ENCODE measurements at places on chromosomes 13 and 19.

- DNase-seq = no peak
Observed at GRCh38 chr19:34838753-34839431, 65.9 kb upstream of the ZNF599 start.

GRCh38 chr19:46471811-46472543 is 614 bp upstream of the PNMA8A start:
- DNase-seq = no peak

GRCh38 chr19:8905342-8905741 is 73.2 kb downstream of the MBD3L1 start:
- DNase-seq = no peak

- no peak for DNase-seq
Observed at GRCh38 chr19:50437862-50438449, 5.3 kb downstream of the MYBPC2 start.

DNA sequence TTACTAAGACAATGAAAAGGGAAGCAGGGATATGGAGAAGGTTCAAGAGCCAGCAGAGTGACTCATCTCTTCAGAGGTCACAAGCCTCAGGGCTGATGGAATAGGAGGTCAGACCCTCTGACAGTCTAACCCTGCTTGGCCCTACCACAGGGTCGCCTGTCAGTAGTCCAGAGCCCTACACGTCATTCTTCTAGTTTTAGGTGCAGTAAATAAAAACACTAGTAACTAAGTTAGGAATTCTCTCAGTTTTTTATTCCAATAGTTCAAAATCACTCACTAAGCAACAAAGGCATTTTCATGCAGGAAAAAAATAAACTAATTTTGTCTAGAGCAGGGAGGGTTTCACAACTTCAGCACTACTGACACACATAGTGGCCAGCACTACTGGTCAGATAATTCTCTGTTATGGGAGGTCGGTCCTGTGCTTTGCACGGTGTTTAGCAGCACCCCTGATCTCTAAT is 27.2 kb downstream of the FOXO1 start:
- DNase-seq = no peak

DNA sequence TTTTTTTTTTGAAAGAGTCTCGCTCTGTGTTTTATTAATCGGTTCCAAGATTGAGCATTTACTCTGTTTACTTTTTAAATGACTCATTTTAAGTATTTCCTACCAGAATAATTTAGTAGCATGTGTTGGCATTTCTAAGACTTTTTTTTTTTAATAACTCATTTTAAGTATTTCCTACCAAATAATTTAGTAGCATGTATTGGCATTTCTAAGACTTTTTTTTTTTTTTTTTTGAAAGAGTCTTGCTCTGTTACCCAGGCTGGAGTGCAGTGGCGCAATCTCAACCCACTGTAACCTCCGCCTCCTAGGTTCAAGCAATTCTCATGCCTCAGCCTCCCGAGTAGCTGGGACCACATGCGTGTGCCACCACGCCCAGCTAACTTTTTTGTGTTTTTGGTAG is 13.1 kb downstream of the SETDB2 start:
- DNase-seq = no peak

GRCh38 chr13:21420706-21421105 is 38.4 kb downstream of the ZDHHC20 start:
- DNase-seq = no peak

- DNase-seq = no peak
Observed at GRCh38 chr13:98542568-98543377, 34.1 kb downstream of the STK24 start.

- no peak for DNase-seq
Observed at GRCh38 chr13:111341886-111342285, 21.4 kb downstream of the TEX29 start.

DNA sequence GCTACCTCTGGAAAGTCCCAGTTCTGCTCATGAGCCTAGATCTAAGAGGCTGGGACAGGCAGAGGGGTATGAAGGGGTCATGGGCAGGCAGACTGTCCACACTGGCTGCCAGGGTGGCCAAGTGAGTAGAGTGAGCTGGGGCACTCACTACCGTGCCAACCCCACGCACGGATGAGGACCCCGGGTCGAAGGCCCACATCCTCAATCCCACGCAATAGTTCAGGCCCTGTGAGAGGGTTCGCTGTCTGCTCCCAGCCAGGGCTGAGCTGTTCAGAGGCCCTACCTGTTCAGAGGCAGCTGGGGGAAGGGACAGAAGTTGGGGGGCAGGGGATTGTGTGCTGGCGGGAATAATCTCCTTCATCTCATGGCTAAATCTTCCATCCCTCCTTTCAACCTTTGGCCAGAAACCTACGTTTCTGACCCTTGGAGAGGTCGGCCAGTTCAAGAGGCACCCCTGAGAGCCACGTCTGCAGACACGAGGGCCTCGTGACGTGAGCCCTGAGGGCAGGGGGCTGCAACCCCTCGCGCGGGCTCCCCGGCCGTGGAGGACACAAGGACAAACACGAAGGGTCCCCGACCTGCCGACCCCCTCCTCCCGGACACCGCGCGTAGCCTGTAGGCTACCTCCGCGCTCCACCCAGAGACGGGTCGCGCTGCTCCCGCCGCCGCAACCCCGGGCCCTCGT is 1.0 kb upstream of the RPS5 start:
- no peak for DNase-seq

DNA sequence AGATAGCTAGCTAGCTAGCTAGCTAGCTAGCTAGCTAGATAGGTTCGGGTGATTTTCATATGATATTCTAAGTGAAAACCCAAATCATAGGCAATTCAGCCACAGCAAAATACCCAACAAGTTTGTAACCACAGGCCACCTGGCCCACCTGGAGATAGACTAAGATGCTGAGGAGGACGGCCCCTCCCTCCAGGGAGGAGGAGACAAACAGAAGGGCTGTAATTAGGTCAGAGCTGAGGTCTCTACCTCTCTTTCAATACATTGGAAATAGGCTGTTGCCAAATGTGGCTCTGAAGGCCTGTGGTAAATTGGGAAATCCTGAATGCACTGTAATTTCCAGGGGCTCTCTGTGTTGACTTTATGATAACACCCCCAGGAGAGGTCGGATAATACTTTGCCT is 382.2 kb downstream of the FGF9 start:
- DNase-seq = no peak

DNA sequence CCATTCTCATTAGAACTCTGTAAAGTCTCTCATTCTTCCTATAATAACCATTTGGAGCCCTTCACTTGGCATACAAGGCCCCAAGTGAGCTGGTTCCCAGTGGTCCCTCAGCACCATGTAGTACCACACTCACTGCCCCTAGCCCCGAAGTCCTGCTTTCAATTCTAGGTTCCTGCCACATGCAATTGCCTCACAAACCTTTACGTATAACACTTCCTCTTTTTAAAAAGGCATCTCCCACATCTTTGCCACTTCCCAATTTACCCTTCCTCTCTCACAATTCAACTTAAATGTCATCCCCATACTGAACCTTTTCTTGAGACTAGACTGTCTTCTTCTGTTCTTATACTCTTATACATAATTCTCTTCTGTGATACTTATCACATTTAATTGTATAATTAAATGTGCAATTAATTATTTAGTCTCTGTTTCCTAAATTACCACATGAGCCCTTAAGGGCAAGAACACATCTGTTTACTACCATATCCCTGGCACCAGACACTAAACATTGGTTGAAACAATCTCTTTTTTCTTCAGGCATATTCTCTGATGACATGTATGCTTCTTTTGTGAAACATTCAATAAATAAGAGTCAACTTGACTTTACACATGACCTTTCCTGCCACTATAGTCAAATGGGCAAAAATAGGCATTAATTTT is 304.0 kb downstream of the SPRY2 start:
- no peak for DNase-seq

DNA sequence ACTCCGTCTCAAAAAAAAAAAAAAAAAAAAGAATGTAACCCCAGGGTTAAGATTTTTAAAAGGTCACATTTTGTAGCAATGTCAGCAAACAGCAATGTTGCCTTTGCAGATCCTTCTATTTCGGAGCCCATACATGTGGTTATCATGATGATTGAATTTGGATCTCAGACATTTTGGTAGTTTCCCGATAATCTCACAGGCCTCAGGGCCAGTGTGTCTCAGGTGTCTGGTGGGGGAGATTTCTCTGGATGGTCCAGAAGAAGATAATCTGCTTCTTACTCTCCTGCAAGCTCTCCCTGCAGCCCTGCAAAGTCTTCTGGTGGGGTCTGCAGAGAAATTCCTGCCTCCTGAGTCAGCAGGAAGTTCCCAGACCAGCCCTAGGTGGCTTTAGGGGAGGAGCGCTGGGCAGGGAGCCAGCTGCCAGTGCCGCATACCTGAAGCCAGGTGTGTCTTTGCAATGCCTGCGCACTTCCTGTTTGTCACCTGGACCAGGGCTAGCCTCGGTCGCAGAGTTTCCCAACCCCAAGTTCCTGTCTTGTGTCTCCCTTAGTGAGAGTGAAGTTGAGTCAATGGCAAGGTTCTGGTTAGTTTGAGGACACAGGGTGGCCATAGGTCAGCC is 1.4 kb downstream of the SH2D3A start:
- DNase-seq = no peak

DNA sequence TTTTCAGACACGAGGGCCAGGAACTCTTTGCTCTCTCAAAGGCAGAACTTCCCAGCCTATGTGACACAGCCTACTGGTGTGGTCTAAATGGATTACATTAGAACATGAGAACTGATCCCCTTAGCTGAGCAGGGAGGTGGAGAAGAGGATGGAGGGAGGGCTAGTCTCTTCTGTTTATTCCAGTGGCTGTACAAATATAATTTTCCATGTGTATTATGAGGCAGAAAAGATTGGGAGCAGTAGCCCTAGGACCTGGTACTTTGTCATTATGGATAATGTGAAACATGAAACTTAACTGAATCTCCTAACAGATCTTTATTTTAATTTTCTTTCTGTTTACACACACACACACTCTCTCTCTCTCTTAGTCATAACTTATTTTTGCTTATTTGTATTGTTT is 82.1 kb downstream of the WDFY2 start:
- DNase-seq = no peak

GRCh38 chr19:36605101-36605876 is at the start of gene ZNF382:
Gene ZNF382, plus strand, starts transcription at chr19:36605313. Its CDS starts 4,602 bp downstream, at chr19:36609915.
- peak; percentile 60 for DNase-seq

DNA sequence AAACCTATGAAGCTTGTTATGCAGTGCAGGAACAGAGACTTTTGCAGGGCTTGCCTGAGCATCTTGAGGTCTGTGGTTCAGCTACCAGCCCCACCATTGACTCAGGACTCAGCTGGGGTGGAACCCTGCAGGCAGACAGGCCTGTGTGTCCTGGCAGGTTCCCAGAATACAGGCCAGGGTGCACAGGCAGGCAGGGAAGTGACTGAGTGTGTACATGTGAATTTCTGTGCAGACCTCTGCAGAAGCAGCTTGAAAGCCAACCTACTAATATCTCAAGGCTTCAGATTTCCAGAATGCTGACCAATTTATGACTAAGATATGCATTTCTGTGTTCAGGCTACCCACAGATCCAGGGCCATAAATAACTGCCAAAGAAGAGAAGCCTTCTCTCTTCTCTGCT is 254.4 kb downstream of the DLEU7 start:
- DNase-seq = no peak

DNA sequence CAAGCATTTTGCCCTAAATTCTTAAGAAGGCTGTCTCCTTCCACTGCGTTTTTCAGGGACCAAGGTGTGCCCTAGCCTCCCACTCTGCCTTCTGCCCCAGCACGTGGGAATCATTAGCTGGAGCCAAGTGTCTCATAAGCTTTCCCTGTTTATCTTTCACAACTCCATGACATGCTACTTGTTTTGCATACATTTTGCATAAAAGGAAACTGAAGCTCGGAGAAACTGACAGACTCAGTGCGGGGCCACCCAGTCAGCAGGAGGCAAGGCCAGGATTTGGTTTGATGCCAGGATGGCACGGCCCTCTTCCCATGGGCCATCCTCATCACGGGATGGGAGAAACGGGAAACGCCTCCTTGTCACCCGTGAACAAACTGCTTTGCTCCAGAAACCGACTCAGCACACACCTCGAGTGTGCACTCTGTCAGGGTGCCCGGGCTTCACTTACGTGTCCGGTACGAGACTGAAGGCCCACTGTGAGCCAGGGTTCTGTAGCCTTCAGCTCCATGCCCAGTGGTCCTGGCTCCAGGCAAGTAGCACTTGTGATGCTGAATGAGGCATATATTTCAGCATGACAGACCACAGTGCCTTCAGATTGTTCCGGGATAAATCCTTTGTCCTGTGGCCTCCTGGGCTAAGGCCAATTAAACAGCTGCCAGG is 9.6 kb downstream of the CEBPA start:
- no peak for DNase-seq

GRCh38 chr19:4149518-4150288 is 3.7 kb upstream of the CREB3L3 start:
- DNase-seq = no peak

- DNase-seq = no peak
Observed at GRCh38 chr13:105519771-105520170, 1015.7 kb downstream of the EFNB2 start.

- DNase-seq = no peak
Observed at GRCh38 chr13:33191425-33192210, 93.9 kb downstream of the STARD13 start.

GRCh38 chr13:32960626-32961025 is 55.6 kb upstream of the KL start:
- no peak for DNase-seq

GRCh38 chr13:44860454-44860853 is 128.8 kb downstream of the NUFIP1 start:
- no peak for DNase-seq

- DNase-seq = no peak
Observed at GRCh38 chr19:18202778-18203407, 949 bp downstream of the RAB3A start.

DNA sequence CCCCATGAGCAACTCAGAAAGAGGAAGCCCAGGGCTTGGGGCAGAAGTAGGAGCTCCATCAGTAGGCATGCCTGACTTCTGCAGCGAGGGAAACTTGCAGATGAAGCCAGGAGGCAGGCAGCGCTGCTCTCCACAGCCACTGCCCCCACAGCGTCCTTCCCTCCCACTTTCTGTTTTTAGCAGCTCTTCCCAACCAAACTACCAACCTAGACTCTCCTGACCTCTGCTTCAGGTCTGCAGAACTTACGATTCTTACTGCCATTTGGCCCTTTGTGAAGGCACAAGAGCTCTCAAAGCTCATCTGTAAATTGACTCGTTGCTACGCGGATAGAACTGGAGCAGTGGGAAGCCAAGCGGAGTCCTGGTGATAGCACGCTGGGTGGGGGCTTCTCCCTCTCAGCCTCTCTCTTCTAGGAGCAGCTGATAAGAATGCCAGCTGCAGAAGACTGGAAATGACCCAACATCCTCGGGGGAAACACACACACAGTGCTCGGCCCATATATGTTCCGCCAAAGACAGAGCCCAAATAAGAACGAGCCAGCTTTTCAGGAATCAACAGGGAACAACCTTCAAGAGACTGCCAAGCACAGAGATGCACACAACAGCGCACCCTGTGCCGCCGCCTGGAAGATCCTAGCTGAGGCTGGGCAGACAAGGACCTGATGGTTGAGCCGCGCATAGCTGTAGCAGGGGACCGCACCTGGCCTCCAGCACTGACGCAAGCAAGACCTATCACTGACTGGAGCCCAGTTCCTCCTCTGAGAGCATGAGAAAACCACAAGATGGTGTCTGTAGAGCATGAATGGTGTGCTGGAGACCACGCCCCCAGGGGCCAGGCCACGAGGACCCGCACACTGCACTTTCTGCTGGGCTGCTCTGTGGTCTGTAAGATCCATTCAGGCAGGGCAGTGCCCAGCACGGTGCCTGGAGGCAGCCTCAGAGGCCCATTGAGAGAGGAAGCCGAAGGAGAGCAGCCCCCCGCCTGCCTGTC is 15.9 kb upstream of the SLC35E1 start:
- DNase-seq = peak; percentile 2
